ENCODE measurements at places on chromosomes 7 and 10. TPM values are rescaled to one million over a fixed set of nuclear protein-coding genes. Genes with fewer than 3 reads are reported as not detected.

GRCh38 chr7:102072003-102072402 is 214.7 kb upstream of the SH2B2 start:
- no peak for DNase-seq

Gene C7orf25
- polyA plus RNA-seq: 5.4 TPM

Gene CAV2
- polyA plus RNA-seq: 27.4 TPM

DNA sequence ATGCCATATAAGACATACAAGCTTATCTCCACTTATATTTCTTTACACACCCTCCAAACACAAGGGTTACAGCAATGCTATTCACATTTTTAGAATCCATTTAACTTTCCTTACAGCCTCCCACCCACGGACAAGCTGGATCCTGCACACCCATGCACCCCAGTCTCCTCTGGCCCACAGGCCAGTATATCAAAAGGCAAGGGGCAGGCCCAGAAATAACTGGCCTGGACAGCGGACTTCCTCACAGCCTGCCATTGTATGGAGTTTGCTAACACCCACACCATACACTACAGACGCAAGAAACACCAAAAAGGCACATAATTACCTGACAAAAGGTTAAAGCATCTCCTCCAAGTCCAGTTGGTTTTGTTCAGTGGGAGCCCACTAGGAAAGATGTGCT is 12.0 kb downstream of the HOXA4 start:
- no peak for DNase-seq

Gene NPSR1
- not detected for polyA plus RNA-seq

GRCh38 chr10:73838827-73839226 is 27.4 kb upstream of the NDST2 start:
- no peak for DNase-seq

- no peak for DNase-seq
Measured at GRCh38 chr7:26369593-26369992, 77.9 kb downstream of the SNX10 start.

DNA sequence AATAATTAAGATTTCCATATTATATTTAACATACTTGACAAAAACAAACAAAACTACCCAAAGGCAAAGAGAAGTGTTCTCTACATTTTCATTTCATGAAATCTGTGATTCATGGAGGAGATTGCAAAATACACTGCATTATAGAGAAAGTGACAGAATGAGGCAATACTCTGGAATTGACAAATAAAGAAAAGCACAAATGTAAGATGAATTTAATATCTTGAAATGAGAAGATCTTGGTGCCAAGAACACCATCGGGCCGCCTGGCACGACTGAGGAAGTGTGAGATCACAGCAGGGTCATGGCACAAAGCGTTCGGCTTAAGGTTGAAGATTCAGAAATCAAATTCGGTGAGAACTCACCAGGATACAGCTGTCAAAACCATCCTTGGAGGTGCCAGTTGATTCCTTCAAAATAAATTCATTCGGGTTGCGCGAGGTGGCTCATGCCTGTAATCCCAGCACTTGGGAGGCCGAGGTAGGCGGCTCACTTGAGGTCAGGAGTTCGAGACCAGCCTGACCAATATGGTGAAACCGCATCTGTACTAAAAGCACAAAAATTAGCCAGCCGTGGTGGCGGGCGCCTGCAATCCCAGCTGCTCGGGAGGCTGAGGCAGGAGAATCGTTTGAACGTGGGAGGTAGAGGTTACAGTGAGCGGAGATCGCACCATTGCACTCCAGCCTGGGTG is 174.0 kb upstream of the PFKP start:
- no peak for DNase-seq

DNA sequence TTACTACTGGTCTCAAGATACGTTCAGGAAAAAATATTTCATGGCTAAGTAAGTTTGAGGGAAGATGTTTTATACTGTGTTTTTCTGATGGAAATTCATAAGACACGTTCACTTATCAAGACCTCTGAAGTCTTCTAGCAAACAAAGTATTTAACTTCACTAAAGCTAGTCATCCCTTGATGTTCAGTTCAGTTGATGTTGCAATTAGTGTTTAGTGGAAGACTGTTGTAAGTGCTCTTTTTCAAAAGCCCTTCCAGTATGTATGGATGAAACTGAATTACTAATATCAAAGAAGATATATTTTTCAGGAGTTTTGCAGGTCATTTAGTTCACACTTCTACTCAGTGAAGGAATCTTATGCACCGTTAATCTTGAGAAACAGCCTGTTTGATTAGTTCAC is 25.1 kb downstream of the CUL1 start:
- DNase-seq: no peak

GRCh38 chr7:128171342-128171918 is 69.6 kb upstream of the LEP start:
- DNase-seq: no peak

Gene HOXA6
- 31.7 TPM for polyA plus RNA-seq

GRCh38 chr10:133313192-133313591 is 4.5 kb downstream of the ZNF511 start:
- DNase-seq: no peak

GRCh38 chr10:75272896-75273295 is 37.1 kb upstream of the COMTD1 start:
- DNase-seq: no peak

Gene RBP4
- 0.32 TPM for polyA plus RNA-seq

Gene ADAM8
- 2.7 TPM for polyA plus RNA-seq

GRCh38 chr10:127600479-127600878 is 51.4 kb downstream of the NPS start:
- DNase-seq: peak; percentile 18

Gene SRPK2
- polyA plus RNA-seq: 63.9 TPM

DNA sequence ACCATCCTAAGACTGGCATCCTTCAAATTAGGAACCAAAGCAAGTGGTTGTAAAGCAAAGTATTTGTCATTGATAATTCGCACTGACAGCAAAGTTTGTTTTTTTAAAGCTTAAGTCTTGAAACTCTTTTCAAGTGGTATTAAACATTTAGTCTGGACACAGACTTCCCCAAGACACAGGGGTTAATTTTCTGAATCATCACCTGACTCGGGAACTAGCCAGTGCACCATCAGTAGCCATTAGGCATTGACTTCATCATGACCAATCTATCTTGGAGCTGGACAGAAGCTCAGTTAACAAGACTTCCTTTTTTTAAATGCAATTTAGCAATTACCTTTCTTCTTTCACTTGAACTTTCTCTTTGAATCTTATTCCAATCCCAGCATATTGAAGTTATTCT is 210.6 kb downstream of the ZNF365 start:
- DNase-seq: no peak

DNA sequence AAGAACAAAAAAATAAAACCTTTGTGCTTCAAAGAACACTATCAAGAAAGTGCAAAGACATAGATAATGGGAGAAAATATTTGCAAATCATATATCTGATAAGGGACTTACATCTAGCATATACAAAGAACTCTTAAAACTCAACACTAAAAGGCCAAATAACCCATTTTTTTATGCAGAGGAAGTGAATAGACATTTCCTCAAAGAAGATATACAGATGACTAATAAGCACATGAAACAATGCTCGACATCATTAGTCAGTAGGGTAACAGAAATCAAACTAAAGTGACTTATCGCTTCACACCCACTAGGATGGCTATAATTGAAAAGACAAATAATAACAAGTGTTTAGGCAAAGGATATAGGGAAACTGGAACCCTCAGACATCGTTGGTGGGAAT is 78.0 kb downstream of the MALSU1 start:
- DNase-seq: no peak

GRCh38 chr10:129659508-129660268 is 192.6 kb downstream of the MGMT start:
- DNase-seq: no peak

Gene ATOH7
- 1.3 TPM for polyA plus RNA-seq

DNA sequence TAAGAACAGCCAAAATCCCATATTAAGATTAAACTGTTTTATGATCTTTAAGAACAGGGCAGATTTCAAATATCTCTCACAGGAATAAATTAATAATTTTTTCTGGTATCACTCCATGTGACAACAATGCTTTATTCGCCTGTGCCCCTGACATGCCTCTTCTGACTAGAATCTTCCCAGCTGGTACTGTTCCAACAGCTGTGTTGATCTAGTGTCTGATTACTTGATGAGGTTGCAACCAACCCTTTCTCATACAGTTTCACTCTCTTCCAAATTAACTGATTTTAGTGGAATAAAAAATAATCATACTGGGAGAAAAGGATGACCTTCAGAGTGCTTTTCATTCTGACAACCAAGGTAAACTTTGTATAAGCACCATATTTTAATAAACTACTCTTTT is 151.9 kb downstream of the CHRM2 start:
- DNase-seq: no peak

DNA sequence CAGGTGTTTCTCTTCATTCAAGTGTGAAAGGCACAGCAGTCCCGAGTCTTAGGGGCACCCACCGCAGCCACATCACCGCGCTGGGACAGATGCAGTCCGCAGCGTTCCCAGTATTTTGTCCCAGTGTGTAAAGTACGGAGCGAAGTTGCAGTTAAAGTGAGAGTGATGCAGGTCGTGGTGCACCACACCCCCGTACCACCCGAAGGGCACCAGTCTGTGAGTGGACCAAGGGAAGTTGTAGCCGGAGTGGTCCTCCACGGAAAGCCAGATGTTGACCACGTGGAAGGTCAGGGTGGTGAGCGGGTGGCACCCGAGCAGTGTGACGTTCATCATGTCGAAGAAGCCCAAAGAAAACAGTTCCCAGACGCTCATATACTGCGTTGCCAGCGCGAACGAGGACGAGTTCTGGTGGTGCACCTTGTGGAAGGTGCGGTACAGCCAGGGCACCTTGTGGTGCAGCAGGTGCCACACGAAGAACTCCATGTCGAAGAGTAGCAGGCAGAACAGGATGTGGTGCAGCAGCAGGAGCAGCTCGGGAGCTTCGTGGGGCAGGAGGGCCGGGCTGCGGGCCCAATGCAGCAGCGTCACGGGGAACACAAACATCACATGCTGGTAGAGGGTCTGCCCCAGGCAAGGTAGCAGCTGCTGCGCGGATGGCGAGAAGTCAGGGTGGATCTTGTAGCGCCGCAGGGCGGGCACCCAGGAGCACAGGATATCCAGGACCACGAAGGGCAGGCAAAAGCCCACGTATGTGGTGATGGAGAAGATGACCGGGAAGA is 526 bp downstream of the CH25H start:
- peak; percentile 13 for DNase-seq

Gene SEMA4G
- 43.1 TPM for polyA plus RNA-seq

Gene GALNT17
- 4.6 TPM for polyA plus RNA-seq

DNA sequence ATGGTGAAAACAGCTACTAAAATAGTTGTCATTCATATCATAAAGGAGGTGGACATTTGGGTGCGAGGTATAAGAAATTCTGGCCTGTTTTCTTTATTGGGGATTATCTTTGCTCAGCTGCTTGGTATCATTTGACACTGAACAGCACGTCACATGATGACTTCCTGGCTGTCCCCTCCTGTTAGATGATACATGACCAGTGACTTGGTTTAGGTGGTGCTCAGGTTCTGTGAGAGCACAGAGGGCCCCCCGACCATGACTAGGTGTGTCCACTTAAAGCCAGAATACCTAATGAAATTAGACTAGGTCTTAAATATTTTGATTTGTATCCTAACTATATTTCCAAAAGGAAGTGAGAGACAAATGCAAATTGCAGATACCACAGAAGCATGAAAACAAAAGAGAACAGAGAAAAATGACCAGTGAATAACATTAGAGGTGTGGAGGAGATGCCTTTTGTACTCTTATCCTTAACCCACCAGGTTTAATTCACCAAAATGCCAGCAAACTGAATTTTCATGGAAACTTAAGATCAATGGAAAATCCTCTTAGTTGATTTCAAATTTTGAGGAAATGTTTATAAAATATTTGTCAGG is 50.6 kb upstream of the GJD4 start:
- no peak for DNase-seq

GRCh38 chr7:119514326-119514725 is 758.6 kb upstream of the KCND2 start:
- no peak for DNase-seq

DNA sequence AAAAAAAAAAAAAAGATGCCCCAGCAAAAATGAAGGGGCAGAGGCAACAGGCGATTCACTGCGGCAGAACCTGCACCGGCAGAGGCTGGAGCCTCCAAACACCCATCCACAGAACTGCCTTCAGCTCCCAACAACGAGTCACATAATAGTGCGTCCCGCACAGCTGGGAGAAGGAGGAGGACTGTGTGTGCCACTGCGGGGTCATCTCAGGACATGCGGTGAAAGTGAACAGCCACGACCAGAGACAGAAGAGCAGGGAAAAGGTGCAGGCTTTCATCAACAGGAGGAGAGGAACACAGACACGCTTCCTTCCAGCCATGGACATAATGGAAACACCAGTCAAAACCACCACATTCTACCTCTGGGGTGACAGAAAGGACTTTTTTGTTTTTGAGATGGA is 34.1 kb downstream of the DAGLB start:
- DNase-seq: no peak

DNA sequence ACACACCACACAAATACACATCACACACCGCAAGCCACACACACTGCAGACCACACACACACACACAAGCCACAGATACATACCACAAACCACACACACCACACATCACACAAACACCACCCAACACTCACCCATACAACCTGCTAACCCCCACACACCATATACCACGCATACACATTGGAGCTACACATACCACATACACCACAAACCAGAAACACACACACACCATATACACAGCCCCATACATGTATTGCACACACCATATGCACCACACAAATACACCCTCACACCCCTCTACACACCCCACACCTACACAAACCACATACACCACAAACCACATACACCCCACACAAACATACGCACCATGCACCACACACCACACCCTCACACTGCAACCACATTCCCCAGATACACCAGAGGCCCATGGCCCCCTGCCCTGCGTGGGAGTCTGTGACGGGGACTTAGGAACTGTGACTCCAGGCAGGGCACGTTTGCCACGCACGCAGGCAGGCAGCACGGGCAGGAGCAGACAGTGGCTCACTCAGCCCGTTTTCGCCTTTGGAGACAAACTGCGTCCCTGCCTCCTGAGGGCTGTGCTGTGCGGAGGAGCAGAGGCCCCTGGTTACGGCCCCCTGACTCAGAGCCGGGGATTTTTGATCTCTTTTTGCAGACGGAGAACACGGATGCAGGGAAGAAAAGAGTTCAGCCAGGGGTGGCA is 52.6 kb downstream of the TMEM209 start:
- DNase-seq: no peak

GRCh38 chr10:68239596-68240150 is 7.8 kb upstream of the ATOH7 start:
- DNase-seq: no peak

Gene CALHM1
- polyA plus RNA-seq: 0.07 TPM

DNA sequence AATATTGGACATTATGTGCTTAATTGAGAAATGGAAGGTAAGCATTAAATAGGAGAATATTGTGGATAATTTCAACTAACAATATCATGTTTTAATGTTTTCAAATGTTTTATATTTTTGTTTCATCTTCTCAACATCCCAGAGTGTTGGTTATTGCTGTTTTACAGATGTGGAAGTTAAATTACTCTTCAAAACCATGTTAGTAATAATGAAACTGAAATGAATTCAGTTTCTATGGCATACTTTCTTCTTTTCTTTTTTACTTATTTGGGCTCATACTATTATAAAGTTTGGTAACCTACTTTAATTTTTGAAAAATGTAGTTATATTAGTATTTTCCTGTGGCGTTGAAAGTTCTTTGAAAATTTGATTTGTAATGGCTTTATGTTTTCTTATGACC is 4.2 kb downstream of the GLRX3 start:
- DNase-seq: no peak

Gene TMEM236
- polyA plus RNA-seq: 0.27 TPM

Data from right renal pelvis (tissue), 4 donors.